Natural killer cell (primary cell): ENCODE measurements at places on chromosomes 5 and 9. TPM values are rescaled to one million over a fixed set of nuclear protein-coding genes. Genes with fewer than 3 reads are reported as not detected.

DNA sequence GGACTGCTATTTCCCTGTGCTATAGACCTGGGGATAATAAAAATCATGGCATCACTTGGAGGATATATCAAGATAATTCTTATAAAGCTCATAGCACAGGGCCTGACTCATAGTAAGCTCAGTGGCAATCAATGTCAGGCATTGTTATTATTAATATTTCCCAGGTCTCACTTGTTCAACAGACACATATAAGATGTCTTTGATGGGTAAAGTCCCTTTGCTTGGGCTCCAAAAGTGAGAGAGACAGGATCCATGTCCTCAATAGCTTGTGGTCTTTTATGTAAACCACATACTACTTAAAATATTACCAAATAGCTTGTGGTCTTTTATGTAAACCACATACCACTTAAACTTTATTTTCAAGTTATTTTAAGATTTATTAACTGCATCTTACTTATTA is 11.2 kb downstream of the SH3RF2 start:
- DNase-seq: no peak
- no peak overlapping the region for H3K4me3 ChIP-seq
- no peaks in the 10 kb centered on the region for H3K4me1 ChIP-seq
- H3K36me3 ChIP-seq: no peaks in the 10 kb centered on the region

- no peaks in the 10 kb centered on the region for H3K27me3 ChIP-seq
- no peaks in the 10 kb centered on the region for H3K4me1 ChIP-seq
- peaks cover 49% of the 10 kb centered on the region for H3K36me3 ChIP-seq
- H3K4me3 ChIP-seq: no peak overlapping the region
- no peak overlapping the region for H3K27ac ChIP-seq
Observed at GRCh38 chr5:160039810-160040470, 31.0 kb downstream of the TTC1 start.

The NEUROG1 gene
- not detected for total RNA-seq

The CCDC187 gene
- total RNA-seq: not detected

- no peak overlapping the region for H3K4me3 ChIP-seq
- no peak overlapping the region for H3K27ac ChIP-seq
- H3K4me1 ChIP-seq: peaks cover 9% of the 10 kb centered on the region
- DNase-seq: no peak
- H3K27me3 ChIP-seq: no peaks in the 10 kb centered on the region
Observed at GRCh38 chr5:126755593-126755992, 21.3 kb upstream of the LMNB1 start.

- H3K4me1 ChIP-seq: no peaks in the 10 kb centered on the region
- DNase-seq: no peak
- peaks cover 29% of the 10 kb centered on the region for H3K36me3 ChIP-seq
- H3K27ac ChIP-seq: no peak overlapping the region
Observed at GRCh38 chr9:123003466-123003865, 30.0 kb upstream of the GPR21 start.

- H3K36me3 ChIP-seq: peaks cover 10% of the 10 kb centered on the region
- H3K4me1 ChIP-seq: peaks cover 3% of the 10 kb centered on the region
- DNase-seq: no peak
Observed at GRCh38 chr9:109100543-109101201, 19.1 kb downstream of the TMEM245 start.

The SHISAL2B gene
- not detected for total RNA-seq

The SH3TC2 gene
- total RNA-seq: 0.11 TPM
